Stimulated activated CD4-positive, alpha-beta T cell treated with anti-CD3 and anti-CD28 coated beads, Interleukin-12 subunit alpha, Interleukin-12 subunit beta, amount 100 ng/mL, for 4 hours (primary cell): ENCODE measurements at places on chromosomes 6 and 20.

DNA sequence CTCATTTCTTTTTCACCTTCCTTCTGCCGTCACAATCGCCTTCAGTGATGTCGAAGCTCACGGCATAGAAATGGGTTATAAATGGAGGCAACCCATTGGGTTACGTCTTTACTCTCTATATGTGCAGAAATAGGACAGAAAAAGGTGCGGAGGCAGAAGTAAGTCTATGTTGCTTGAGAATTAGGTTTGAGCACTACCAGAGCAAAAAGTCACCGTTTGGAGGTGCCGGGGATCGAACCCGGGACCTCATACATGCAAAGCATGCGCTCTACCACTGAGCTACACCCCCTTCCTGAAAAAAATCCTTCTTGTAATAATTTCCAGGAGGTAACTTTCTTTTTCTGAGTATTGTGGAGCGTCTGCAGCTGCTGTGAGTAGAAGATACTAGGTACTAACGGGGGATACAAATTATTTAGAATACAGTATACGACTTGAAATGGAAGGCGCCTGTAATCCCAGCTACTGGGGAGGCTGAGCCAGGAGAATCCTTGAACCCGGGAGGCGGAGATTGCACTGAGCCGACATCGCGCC, 134.2 kb downstream of the TRIM27 start:
- no peak for DNase-seq

- no peak for DNase-seq
Measured at GRCh38 chr6:41653691-41654090, 15.4 kb downstream of the MDFI start.

- DNase-seq: no peak
Measured at GRCh38 chr6:128914051-128914450, 31.1 kb downstream of the LAMA2 start.

GRCh38 chr6:169385237-169385880, 131.7 kb upstream of the THBS2 start:
- no peak for DNase-seq

- DNase-seq: no peak
Measured at GRCh38 chr20:61073376-61073775, 178.7 kb upstream of the CDH4 start.

DNA sequence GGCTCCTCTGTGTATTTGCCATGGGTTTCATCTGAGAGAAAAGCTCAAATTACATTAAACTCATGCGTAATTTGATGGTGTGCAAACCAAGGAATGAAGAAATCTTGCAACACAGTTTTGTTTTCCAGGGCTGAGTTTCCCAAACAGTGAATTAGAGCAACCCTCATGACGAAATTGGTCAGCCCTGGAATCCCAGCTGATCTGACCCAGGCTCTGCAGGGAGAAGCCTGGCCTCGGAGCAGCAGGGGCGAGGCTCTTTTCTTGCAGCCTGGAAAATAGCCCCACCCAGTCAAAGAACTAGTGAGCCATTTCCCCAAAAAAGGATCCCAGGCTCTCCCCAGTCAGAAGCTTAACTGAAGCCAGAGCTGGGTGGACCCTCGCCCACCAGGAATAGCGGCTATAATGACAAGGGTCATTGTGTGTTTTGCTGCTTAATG, 107.3 kb upstream of the SNX9 start:
- no peak for DNase-seq

- no peak for DNase-seq
Measured at GRCh38 chr6:153150752-153151440, 19.8 kb upstream of the RGS17 start.

DNA sequence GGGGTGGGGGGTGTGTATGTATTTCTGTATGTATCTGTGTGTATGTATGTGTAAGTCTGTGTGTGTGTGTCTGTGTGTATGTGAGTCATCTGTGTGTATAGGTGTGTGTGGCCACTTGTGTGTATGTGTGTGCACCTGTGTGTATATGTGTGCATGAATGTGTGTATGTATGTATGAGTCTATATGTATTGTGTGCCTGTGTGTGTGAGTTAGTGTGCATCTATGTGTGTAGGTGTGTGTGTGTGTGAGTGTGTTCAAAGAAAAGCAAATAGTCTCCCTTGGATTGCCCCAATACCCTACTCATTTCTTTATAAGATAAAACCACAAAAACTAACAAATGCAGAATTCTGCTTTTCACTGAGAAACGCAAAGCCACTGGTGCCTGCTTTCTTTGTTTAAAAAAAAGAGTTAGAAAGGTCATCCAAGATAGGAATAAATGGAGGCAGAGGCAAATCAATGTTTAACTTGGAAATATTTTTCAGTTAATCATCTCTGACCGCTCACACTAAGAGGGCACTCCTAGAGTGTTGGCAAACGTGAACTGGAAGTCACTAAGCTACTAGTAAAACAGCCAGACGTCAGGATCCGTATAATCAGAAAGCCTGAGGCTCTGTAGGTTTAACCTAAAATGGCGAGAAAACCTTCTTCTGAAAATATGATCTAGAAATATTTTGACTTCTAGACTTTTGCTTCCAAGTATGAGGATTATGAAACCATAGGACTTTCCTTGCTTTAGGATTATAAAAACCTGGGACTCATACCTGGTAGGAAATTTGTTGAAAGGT, 37.4 kb upstream of the JAG1 start:
- no peak for DNase-seq

- no peak for DNase-seq
Measured at GRCh38 chr6:111406200-111406721, 76.8 kb downstream of the REV3L start.
